ENCODE measurements at places on chromosomes 6 and 20. TPM values are rescaled to one million over a fixed set of nuclear protein-coding genes. Genes with fewer than 3 reads are reported as not detected.

The TMEM244 gene
- total RNA-seq = not detected

The SLC22A7 gene
- total RNA-seq = not detected

The APOBEC2 gene
- total RNA-seq = not detected

The SNAI1 gene
- 4.2 TPM for total RNA-seq

DNA sequence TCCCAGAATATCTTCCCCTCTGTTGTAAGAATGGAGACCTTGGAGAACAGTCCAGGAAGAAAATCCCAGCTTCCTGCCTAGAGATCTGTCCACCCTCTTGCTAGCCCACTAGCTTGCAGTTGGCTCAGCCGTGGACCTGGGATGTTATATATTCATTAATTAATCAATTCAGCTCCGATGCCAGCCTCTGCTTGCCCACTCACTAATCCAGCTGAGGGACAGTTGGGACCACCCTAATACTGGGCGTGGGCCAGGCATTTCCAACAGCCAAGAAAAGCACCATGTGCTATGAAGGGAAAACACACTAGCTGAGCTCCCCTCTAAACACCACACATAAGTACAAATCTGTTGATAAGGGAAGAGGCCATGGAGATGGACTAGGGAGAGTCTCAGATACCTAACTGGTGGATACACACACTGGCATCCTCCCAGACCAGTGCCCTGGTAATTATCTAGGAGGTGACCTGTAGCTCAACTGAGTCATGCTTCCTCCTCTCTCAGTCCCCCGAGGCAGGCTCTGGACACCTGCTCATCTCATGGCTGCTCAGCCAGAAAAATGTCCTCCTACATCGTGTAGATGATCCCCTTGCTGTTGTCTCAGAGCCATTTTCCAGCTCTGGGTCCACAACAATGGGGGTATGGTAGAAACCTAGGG lies 78.9 kb downstream of the ANKRD60 start:
- H3K4me1 ChIP-seq = no peaks in the 10 kb centered on the region
- H3K36me3 ChIP-seq = no peaks in the 10 kb centered on the region
- no peak overlapping the region for H3K4me3 ChIP-seq

GRCh38 chr20:6999381-6999780 lies 231.9 kb downstream of the BMP2 start:
- no peak overlapping the region for H3K27ac ChIP-seq
- no peaks in the 10 kb centered on the region for H3K36me3 ChIP-seq
- no peak overlapping the region for H3K4me3 ChIP-seq
- no peak for DNase-seq
- H3K4me1 ChIP-seq = 0 out of 2 replicates have a peak, but pooled peaks cover 13% of the 10 kb centered on the region

GRCh38 chr20:38135651-38136420 lies 29.2 kb downstream of the TGM2 start:
- no peak for DNase-seq
- H3K36me3 ChIP-seq = no peaks in the 10 kb centered on the region
- no peaks in the 10 kb centered on the region for H3K27me3 ChIP-seq
- peaks cover 5% of the 10 kb centered on the region for H3K4me1 ChIP-seq
- H3K4me3 ChIP-seq = no peak overlapping the region

GRCh38 chr6:35429463-35429862 lies 22.7 kb upstream of the FANCE start:
- H3K27me3 ChIP-seq = no peaks in the 10 kb centered on the region
- no peak overlapping the region for H3K27ac ChIP-seq
- peaks cover 3% of the 10 kb centered on the region for H3K36me3 ChIP-seq

GRCh38 chr6:142802124-142802523 lies 142.9 kb downstream of the HIVEP2 start:
- peak; percentile 41 for DNase-seq
- no peaks in the 10 kb centered on the region for H3K36me3 ChIP-seq
- H3K27ac ChIP-seq = no peak overlapping the region
- H3K4me1 ChIP-seq = no peaks in the 10 kb centered on the region

GRCh38 chr20:43831481-43832065 lies 83.1 kb upstream of the TOX2 start:
- no peak for DNase-seq
- H3K4me1 ChIP-seq = no peaks in the 10 kb centered on the region
- no peak overlapping the region for H3K4me3 ChIP-seq
- no peak overlapping the region for H3K27ac ChIP-seq

- no peak overlapping the region for H3K27ac ChIP-seq
- no peaks in the 10 kb centered on the region for H3K27me3 ChIP-seq
- no peaks in the 10 kb centered on the region for H3K4me1 ChIP-seq
- no peak overlapping the region for H3K4me3 ChIP-seq
These were observed 127.0 kb downstream of the MAFB start for GRCh38 chr20:40562031-40562430.

- DNase-seq = no peak
- no peak overlapping the region for H3K27ac ChIP-seq
- H3K4me1 ChIP-seq = peaks cover 36% of the 10 kb centered on the region
- H3K36me3 ChIP-seq = no peaks in the 10 kb centered on the region
- H3K4me3 ChIP-seq = no peak overlapping the region
These were observed 154.5 kb upstream of the ZNF217 start for GRCh38 chr20:53748176-53748575.

- no peak for DNase-seq
- peaks cover 16% of the 10 kb centered on the region for H3K4me1 ChIP-seq
- no peak overlapping the region for H3K27ac ChIP-seq
- no peaks in the 10 kb centered on the region for H3K27me3 ChIP-seq
- H3K4me3 ChIP-seq = no peak overlapping the region
These were observed 1.2 kb upstream of the HDDC2 start for GRCh38 chr6:125302840-125303511.

Measured in GM23338 (cell line).